Dorsolateral prefrontal cortex (tissue), 122 donors: ENCODE measurements at places on chromosomes 16 and 17.
A peak's percentile ranks its signal among the peaks of the same experiment; 100 is the strongest.

DNA sequence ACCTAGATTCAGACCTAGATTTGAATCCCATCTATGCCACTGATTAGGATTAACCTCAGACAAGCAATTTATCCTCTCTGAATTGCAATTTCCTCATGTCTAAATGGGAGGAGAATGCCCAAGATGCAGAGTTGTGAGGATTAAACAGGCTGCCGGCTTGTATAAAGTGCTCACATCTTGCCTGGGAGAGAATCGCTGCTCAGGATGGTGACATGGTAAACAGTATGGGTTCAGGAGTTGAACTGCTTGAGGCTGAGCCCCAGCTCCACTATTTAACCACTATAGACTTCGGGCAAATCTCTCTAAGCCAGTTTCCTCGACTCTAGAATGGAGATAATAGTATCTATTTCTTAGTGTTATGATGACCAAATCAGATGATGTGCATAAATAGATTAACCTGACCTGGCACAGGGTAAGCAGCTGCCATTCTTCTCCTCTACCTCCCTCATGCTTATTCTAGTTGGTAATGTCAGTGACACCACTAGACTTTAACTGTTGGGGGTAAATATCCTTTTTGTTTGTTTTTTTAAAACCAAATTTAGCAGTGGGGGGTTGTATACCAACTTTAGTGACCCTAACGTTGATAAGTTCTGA, 732 bp upstream of the RPL27 start:
- no peak for DNase-seq

GRCh38 chr17:77359236-77359635, 218.5 kb downstream of the SEC14L1 start:
- peak; percentile 19 for DNase-seq

DNA sequence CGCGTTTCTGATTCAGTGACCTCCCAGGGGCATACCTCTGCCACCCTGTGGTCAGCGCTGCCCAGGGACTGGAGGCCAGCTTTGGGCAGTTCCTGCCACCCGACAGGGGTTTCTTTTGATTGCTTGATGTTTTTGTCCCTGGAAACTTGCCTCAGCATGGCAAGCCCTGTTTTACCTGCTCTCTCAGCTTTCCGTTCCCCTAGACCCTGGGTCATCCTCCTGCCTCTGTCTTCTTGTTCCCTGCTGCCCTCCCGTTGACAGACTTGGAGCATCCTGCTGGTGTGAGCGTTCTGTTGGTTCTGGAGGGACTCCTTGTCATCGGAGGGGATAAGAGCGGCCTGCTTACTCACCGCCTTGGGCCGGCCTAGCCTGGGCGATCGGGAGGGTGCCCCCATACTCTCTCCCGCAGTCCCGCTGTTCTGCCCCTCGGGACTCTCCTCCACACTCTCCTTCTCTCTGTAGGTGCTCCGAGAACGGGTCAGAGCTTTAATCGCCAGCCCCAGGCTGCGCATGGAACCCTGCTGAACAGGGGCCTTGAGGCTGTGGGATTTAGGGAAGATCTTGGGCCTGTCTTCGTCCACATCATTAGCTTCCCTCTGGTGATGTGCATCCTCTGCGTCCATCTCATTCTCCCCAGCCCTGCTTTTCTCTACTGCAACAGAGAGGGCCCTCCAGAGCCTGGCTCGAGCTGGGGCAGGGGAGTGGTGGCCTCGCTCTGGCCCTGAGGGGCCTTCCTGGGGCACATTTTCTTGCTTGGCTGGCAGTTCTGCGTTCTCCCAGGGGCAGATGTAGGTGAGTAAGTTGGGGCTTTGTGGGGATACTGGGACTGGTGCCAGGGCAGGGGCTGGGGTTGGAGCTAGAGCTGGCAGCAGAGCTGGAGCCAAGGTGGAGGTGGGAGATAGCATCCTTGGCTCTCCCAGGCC, 13.7 kb downstream of the GPR179 start:
- no peak for DNase-seq

DNA sequence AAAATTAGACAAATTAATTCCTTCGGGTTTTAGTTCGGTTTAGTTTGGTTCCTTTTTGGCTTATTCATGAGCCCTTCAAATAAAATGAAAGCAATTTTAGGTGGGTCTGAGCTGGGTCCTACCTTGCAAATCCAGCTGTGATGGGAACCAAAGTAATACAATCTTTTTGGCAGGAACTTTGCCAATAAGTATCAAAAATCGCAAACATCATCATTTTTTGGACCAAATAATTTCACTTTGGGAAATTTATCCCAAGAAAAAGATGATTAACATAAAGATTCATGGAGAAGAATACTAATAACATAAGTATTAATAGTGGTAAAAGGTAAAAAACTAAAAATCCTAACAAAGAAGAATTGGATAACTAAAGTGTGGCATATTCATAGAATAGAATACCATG, 67.8 kb upstream of the MYOCD start:
- DNase-seq, result no peak

GRCh38 chr16:69182730-69183416, 4.1 kb upstream of the SNTB2 start:
- DNase-seq, result no peak

- DNase-seq, result no peak
Measured at GRCh38 chr16:17828012-17828411, 357.3 kb upstream of the XYLT1 start.

GRCh38 chr17:57419940-57420550, 163.7 kb downstream of the MSI2 start:
- no peak for DNase-seq

GRCh38 chr17:45935710-45936509, 41.6 kb downstream of the MAPT start:
- DNase-seq, result no peak

GRCh38 chr16:79270011-79270410, 330.5 kb downstream of the MAF start:
- no peak for DNase-seq

DNA sequence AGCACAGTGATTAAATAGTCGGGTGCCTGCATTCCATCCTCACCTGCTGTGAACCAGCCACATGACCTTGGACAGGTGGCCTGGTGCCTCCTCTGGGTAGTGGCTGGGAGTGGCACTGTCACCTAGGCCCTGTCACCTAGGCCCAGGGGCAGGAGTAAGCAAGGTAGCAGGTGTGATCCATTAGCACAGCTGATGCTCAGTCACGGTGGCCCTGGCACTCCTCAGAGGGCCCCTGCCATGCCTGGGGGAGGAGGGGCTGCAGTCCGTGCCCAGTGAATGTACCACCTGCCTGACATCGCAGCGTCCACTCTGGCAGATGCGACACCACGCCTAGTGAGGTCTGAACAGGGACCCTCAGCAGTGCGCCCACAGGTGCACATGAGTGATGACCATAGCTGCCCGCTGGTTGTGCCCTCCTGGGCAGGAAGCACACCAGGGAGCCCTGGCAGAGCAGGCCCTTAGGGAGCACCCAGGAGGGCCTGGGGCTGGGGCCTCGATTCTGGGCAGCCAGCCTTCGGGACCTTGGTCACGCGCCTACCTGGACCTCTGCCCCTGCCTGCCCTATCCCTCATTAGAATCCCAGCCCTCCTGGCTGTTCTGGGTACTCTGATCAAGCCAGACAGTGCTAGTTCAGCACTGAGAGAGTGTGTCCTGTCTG, 33.1 kb upstream of the CRISPLD2 start:
- peak; percentile 24 for DNase-seq

DNA sequence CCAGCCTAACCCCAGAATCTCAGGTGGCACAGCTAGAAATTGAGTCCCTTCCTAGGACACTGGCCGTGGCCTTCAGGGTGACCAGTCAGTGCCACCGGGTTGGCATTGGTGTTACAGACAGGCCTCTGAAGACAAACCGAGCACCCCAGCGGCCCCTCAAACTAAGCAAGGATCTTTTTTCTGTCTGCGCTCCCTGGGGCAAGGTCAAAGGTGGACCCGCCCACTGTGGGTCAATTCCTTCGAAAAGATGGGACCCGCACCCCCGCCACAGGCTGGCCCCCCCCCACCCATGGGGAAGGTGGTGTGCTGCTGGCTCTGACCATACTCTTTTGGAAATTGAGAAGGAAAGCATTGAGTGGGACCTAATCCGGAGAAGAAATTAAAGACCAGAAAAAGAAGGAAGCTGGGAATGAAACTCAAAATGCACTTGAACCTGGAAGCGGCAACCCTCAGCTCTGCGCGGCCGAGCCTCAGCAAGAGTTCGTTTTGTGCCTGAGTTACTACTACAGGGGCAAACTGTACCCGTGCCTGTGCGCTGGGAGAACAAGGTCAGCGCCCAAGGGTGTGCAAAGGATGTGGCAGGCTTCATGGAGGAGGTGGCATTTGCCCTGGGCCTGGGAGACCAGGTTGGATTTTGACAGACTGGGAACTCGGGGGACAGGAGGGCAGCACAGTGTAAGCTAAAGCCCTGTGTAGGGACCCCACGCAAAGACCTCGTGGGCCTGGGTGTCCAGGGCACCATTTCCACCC, 20.4 kb downstream of the TMC6 start:
- DNase-seq, result no peak

GRCh38 chr17:29445844-29446243, 55.7 kb downstream of the TAOK1 start:
- no peak for DNase-seq

- DNase-seq, result no peak
Measured at GRCh38 chr17:61756561-61756960, 106.8 kb downstream of the BRIP1 start.

DNA sequence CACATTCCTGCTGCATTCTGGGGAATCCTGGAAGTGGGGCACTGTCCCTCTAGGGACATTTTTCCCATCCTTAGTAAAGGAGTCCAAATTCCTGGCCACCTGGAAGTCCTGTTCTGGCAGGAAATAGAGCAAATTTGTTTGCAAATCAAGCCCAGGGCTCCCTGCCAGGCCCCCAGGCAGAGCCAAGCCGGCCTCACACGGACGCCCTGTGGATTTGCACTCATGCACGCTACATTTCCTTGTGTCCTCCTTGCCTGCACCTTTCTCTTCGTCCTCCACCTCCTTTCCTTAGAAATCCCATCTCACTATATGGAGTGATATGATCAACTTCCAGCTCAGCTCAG, 7.0 kb upstream of the CALB2 start:
- no peak for DNase-seq
